Esophagus muscularis mucosa (tissue), 4 donors: ENCODE measurements at places on chromosomes 5 and 9. TPM values are rescaled to one million over a fixed set of nuclear protein-coding genes. Genes with fewer than 3 reads are reported as not detected.

FOXI1 gene
- total RNA-seq, result not detected

GRCh38 chr5:32584646-32585045 is 711 bp upstream of the SUB1 start:
- no peak for DNase-seq
- peaks cover 32% of the 10 kb centered on the region for H3K4me1 ChIP-seq
- H3K4me3 ChIP-seq, result no peak overlapping the region
- H3K27me3 ChIP-seq, result no peaks in the 10 kb centered on the region

ABHD17B gene
- 15.9 TPM for total RNA-seq

MYMK gene
- not detected for total RNA-seq

- H3K4me3 ChIP-seq, result no peak overlapping the region
- H3K4me1 ChIP-seq, result no peaks in the 10 kb centered on the region
- no peaks in the 10 kb centered on the region for H3K36me3 ChIP-seq
Measured at GRCh38 chr9:94600258-94600657, 6.6 kb upstream of the FBP2 start.

- H3K36me3 ChIP-seq, result no peaks in the 10 kb centered on the region
- no peaks in the 10 kb centered on the region for H3K27me3 ChIP-seq
- H3K4me1 ChIP-seq, result peaks cover 26% of the 10 kb centered on the region
Measured at GRCh38 chr9:110559869-110560268, 19.7 kb downstream of the SVEP1 start.

DNA sequence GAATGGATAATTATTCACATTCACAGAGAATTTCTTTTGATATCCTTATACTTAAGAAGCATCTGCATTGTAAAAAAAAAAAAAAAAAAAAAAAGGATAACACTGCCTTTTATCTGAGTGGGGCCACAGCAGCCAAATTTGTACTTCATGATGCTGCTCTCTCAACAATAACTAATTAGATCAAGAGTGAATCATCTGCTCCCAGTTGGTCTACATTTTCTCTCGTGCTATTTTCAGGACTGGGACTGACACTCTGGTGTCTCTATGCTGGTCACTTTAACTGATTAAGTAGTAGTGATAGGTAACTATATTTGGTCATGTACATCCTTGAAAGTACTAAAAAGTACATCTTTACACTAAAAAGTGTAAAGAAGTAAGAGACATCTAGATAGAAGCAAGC is 90.1 kb downstream of the RFX3 start:
- H3K27ac ChIP-seq, result no peak overlapping the region
- H3K4me3 ChIP-seq, result no peak overlapping the region
- H3K4me1 ChIP-seq, result no peaks in the 10 kb centered on the region
- H3K36me3 ChIP-seq, result no peaks in the 10 kb centered on the region

DNA sequence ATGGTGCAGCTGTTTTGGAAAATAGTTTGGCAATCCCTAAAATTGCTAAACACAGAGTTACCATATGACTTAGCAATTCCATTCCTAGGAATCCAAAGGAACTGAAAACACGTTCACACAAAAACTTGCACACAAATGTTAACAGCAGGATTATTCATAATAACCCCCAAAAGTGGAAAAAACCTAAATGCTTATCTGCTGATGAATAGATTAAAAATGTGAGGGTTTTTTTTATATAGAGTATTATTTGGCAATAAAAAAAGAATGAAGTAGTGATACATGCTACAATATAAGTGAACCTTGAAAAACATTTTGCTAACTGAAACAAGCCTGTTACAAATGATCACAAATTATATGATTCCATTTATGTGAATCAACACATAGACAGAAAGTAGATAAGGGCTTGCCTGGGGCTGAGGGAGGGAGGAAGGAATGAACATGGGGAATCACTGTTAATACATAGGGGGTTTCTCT is 45.1 kb upstream of the TRIO start:
- H3K4me3 ChIP-seq, result no peak overlapping the region
- H3K36me3 ChIP-seq, result no peaks in the 10 kb centered on the region
- no peak for DNase-seq
- H3K27me3 ChIP-seq, result no peaks in the 10 kb centered on the region
- H3K4me1 ChIP-seq, result no peaks in the 10 kb centered on the region

- H3K27ac ChIP-seq, result no peak overlapping the region
- no peak for DNase-seq
- no peaks in the 10 kb centered on the region for H3K4me1 ChIP-seq
- H3K27me3 ChIP-seq, result no peaks in the 10 kb centered on the region
- H3K4me3 ChIP-seq, result no peak overlapping the region
Measured at GRCh38 chr5:644971-645370, 32.8 kb downstream of the CEP72 start.

GRCh38 chr5:128353441-128354107 is 184.5 kb downstream of the FBN2 start:
- H3K27ac ChIP-seq, result no peak overlapping the region
- no peaks in the 10 kb centered on the region for H3K36me3 ChIP-seq
- H3K27me3 ChIP-seq, result no peaks in the 10 kb centered on the region
- no peak overlapping the region for H3K4me3 ChIP-seq
- peaks cover 19% of the 10 kb centered on the region for H3K4me1 ChIP-seq

DNA sequence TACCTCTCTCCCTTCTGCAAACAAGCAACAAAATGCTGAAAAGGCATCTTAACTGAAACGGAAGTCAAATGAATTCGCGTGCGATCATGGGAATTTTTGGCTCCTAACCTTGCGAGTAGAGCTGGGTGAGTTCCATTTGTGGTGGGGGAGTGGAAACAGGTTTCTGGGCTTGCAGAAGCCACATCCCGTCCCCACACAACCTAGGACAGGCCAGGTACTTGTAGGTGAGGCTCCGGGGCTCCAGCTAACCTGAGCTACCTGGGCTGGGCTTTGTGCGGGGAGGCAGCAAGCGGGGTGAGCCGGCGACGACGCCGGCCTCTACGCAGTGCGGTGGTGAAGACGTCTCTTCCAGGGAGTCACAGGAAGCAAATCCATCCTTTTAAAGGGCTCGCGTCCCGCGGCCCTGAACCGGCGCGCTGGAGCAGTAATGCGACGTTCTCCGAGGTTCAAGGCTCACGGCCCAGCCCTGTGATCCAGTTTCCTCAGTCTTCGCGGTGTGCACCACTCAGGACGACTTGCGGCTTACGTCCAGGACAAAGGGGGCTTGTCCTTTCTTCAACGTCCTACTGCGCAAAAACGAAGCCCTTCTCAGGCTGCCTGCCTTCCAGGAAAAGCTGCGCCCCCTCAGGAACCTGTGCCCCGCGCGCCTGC is 567 bp upstream of the SPIN1 start:
- H3K4me1 ChIP-seq, result peaks cover 34% of the 10 kb centered on the region
- DNase-seq, result peak; percentile 92
- no peaks in the 10 kb centered on the region for H3K36me3 ChIP-seq
- H3K27ac ChIP-seq, result peak overlapping the region; percentile 93
- peak overlapping the region; percentile 97 for H3K4me3 ChIP-seq
- H3K27me3 ChIP-seq, result no peaks in the 10 kb centered on the region

GRCh38 chr5:6373081-6373846 is 5.1 kb downstream of the MED10 start:
- peaks cover 78% of the 10 kb centered on the region for H3K36me3 ChIP-seq
- no peak for DNase-seq
- no peak overlapping the region for H3K4me3 ChIP-seq
